ENCODE measurements at places on chromosomes 3 and 15.

GRCh38 chr3:126354776-126355175 is 2.4 kb downstream of the KLF15 start:
- no peak for DNase-seq

DNA sequence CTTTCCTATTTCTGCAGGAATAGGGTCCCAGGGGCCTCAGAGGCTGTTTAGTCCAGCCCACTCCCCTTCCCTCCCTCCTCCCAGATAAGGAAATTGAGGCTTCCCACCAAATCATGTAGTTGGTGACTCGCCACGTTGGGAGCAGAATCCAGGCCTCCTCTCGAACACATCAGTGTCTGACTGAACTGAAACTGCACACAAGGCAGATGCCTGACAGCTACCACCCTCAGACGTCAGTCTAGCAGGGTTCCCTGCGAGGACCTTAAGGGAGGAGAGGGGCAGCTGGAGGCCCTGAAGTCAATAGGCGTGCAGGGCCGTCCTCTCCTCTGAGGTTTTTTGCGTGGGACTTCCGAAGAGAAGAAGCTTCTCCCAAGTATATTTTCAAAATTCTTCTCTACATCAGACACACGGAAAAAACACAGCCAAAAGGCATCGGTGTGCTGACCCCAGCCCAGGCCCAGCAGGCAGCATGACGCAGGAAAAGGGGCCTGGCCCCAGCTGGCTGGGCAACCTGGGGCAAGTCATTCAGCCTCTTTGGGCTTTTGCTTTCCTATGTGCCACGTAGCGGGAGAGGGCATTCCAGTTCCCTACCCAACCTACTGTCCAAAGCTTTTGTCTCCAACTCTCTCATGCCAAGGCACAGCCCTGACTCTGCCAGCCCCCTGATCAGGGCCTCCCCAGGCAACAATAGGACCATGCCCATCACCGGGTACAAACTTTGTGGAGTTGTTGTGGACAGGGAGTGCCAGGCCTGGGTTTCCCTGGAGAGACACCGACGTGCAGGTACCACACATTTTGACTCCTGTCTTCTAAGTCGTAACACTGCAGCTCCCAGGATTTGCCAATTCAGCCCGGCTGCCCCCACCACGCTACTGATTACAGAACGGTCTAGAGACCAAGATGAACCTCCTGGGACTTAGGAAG is 283.1 kb downstream of the XXYLT1 start:
- DNase-seq = no peak

DNA sequence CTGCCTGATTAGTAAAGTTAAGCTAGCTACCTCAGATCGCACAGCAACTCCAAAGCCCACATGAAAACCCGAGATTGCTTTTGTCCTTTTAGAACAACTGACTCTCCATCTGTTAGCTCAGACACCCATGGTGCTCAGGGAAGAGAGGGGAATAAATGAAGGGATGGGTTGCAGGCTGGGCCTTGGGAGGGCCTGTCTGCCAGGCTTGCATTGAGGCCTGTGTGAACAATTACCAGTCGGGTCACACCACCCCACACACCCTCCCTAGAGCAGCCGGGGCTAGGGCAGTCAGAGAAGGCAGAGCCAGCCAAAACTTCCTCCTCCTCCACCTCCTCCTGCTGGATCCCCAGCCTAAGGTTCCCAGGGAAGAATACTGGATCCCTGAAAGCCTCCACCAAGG is 8.8 kb upstream of the PRKAR2A start:
- DNase-seq = no peak

- no peak for DNase-seq
Observed at GRCh38 chr3:187207624-187208023, 10.3 kb downstream of the RTP1 start.

DNA sequence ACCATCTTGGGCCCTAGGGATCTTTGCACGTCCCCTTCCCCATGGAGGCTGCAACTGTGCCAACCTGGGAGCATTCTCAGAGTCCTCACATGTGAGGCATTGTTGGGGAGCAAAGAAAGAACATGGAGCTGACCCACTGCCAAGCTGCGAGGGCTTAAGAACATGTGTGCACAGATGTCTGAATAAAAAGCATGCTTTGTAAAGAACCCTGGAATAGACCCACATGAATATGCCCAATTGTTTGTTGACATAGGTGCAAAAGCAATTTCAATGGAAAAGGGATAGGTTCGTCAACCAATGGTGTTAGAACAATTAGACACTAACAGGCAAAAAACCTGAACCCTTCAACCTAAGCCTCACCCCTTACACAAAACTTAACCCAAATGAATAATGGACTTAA is 9.3 kb downstream of the PGPEP1L start:
- no peak for DNase-seq

- no peak for DNase-seq
Observed at GRCh38 chr15:26665957-26666791, 106.7 kb downstream of the GABRB3 start.

- no peak for DNase-seq
Observed at GRCh38 chr15:82832601-82833361, 23.4 kb downstream of the WHAMM start.

- no peak for DNase-seq
Observed at GRCh38 chr3:100912976-100913545, 80.2 kb downstream of the ABI3BP start.

GRCh38 chr3:141878326-141878725 is 1.9 kb downstream of the ATP1B3 start:
- DNase-seq = no peak

- no peak for DNase-seq
Observed at GRCh38 chr3:144429719-144430121, 458.1 kb downstream of the DIPK2A start.

DNA sequence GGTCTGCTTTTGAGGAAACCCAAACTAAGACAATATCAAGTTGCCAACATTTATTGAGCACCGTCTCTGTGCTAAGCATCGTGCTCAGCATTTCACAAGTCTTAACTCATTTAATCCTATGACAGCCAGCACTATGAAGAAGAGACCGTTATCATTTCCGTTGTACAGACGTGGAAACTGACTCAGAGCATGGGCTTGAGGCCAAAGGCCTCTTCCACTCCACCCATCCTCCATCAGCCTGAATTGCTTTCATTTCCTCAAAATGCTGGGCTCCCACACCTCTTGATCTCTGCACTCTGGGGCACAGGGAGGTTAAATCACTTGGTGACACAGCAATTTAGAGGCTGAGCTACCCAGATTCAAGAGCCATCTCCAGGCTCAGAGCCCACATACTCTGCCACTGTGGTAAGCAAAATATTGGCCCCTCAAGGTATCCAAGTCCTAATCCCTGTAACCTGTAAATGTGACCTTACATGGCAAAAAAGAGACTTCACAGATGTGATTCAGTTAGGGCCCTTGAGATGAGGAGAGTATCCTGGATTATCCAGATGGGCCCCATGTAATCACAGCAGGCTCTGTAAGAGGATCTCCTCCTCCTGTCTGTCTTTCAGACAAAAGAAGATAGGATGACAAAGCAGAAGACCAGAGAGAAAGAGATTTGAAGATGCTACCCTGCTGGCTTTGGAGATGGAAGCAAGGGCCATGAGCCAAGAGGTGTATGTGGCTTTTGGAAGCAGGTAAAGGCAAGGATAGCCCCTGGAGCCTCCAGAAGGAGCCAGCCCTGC is 24.3 kb upstream of the FLNB start:
- peak; percentile 45 for DNase-seq

GRCh38 chr3:197376020-197376419 is 77.6 kb upstream of the DLG1 start:
- DNase-seq = no peak

- DNase-seq = no peak
Observed at GRCh38 chr15:98712845-98713584, 64.7 kb downstream of the IGF1R start.

DNA sequence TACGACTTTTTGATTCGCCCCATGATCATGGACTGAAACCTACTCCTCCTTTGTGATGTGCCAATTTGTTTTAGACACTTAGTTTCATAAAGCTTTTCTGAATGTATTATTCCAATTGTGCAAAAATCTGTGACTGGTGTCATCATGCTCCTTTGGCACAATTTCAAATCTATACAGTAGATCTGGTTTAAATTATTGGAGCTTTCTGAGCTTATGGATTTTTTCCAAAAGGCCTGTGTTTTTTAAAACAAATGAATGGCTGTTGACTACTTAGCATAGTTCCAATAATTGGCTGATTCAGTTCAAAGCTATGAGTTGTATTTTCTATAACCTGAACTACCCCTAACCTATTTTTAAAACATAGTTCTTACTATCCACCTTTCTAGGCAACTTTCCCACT is 282.7 kb downstream of the CNTN3 start:
- DNase-seq = no peak

DNA sequence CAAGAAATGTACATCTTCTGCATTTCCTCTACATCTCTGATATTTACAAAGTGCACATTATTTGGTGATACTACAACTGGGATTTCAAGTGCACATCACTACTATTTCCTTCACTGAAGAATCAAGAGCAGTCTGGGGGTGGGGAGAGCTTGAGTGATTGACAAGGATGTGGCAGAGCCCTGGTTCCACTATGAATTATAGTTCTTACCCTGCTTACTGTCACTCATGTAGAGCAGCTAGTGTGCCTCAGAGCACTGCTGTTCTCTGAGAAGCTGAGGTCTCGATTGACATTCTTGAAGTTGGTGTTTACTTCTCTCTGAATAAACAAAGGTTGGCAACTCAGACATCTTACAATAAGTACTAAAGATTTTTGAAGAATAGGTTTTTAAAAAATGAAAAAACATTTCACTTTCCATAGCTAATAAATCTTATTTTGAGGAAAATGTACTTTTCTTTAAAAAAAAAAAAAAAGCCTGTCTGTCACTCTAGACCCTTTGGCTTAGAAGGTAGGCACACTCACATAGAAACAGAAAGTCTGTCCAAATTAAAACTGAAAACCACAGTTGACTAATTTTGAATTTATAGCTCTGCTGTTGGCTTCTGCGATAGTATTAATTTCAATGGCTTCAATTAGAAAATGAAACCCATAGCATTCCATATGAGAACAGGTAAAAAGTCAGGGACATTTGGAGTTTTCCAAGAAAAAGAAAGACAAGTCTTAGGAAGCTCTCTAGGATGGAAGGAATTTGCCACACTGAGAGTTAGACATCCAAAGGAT is 5.6 kb downstream of the GREM1 start:
- DNase-seq = no peak

DNA sequence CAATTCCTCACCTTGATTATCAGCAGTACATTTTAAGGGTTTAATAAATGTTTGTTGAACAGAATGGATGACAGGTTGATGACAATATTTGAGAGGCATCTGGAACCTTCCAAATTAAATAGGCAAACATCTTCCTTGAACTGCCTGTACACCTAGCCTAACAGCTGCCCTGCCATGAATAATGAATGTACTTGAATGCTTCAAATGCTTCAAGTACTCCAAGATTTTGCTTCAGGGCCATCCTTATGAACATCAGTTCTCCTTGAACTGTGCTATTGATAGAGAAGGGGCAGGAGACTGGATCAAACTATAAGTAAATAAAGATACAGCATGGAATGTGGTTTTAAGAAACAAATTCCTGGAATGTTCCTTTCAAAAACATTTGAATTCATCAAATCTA is 136.8 kb downstream of the CHST2 start:
- DNase-seq = no peak

GRCh38 chr3:152466784-152467183 is 198.1 kb downstream of the MBNL1 start:
- peak; percentile 40 for DNase-seq

GRCh38 chr15:64855205-64855975 is 13.7 kb downstream of the PLEKHO2 start:
- no peak for DNase-seq

GRCh38 chr3:126101521-126101982 is 17.6 kb upstream of the SLC41A3 start:
- DNase-seq = no peak

GRCh38 chr15:74212494-74212893 is 9.9 kb upstream of the STRA6 start:
- no peak for DNase-seq

GRCh38 chr3:140910860-140911259 is 30.8 kb upstream of the SLC25A36 start:
- no peak for DNase-seq

DNA sequence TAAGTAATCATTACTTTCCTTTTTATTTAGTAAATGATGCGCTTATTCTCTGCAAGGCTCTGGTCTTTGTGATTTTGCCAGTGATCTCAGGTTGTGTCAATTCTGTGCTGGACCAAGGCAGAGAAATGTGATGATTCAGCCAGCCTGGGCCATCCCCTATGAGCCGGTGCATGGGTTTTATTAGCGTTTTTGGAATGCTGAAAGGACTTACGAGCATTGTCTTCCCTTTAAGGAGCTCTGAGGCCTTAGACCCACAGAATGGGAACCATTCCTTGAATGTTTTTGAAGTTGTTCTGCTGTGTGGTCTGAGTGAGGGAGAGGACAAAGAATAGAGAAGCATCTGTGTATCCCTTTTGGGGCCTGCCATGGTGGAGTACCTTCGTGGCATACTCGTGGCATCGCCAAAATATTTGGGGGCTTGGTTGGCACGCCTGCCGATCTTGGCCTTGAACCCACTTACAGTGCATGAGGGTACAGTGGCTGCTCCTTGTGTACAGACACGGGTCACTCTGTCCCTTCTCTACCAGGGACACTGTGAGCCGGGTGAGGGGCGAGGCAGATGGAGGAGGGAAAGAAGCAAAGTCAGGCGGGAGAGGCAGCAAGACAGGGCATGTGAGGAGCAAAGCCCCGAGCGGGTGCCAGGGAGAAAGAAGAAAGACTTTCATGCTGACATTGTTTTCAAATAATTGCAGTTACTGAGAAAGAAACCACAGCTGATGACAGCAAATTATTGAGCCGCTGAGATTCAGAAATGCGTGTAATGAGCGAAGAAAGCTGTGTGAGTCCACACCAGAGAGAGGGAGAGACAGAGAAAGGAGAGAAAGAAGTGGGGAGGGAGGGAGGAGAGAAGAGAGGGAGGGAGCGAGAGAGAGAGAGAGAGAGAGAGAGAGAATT is 269.4 kb upstream of the RGMA start:
- DNase-seq = no peak

GRCh38 chr15:60901647-60902046 is 327.5 kb downstream of the RORA start:
- no peak for DNase-seq

DNA sequence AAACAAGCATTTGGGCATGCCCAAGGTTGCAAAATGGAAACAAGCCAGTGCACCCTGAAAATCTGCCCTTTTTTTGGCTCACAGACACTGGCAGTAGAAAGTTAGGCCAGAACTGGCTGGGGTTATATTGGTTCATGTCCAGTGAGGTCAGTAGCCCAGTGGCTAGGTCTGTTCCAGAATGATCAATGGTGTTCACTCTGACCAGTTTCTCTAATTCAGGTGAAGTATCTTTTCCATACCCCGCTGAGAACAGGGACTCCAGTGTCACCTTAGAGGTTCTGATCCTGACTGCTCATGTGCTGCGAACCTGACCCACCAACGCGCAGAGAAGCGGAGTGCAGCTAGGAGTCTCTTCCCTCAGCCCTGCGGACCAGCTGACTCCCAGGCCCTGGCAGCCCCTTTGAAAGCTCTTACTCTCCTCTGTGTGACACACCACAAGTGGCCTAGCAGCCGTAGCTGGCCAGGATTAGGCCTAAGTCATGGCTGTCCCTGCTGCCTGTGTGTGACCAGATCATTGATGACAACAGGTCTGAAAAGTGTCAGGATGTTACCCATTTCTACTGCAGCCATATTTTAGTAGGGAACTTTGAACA is 123.5 kb downstream of the GHSR start:
- DNase-seq = no peak

- no peak for DNase-seq
Observed at GRCh38 chr3:175737646-175738572, 878.8 kb downstream of the NAALADL2 start.

Measured in CD4-positive, alpha-beta memory T cell (primary cell).